Stimulated activated CD4-positive, alpha-beta T cell treated with anti-CD3 and anti-CD28 coated beads, Interleukin-2, amount 100 ng/mL, for 48 hours (primary cell): ENCODE measurements at places on chromosomes 6 and 20.
A peak's percentile ranks its signal among the peaks of the same experiment; 100 is the strongest.

GRCh38 chr20:60048634-60049521 lies 90.7 kb downstream of the CDH26 start:
- DNase-seq: no peak

- DNase-seq: no peak
Measured at GRCh38 chr6:161367472-161367871, 93.6 kb upstream of the AGPAT4 start.

- no peak for DNase-seq
Measured at GRCh38 chr20:33917831-33918525, 75.7 kb upstream of the RALY start.

- no peak for DNase-seq
Measured at GRCh38 chr6:162408826-162409535, 318.6 kb downstream of the PRKN start.

DNA sequence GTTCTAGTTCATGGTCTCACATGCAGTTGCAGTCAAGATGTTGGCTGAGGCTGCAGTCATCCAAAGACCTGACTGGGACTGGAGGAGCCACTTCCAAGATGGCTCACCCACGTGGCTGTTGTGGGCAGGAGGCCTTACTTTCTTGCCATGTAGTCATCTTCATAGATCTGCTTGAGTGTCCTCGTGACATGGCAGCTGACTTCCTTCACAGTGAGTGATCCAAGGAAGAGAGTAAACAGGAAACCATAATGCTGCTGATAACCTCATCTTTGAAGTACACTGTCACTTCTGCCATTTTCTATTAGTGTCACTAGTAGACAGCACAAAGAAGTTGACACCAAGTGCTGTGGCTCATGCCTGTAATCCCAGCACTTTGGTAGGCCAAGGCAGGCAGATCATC lies 40.1 kb upstream of the AKIRIN2 start:
- peak; percentile 36 for DNase-seq

GRCh38 chr6:30720738-30721197 lies 616 bp downstream of the TUBB start:
- DNase-seq: no peak

DNA sequence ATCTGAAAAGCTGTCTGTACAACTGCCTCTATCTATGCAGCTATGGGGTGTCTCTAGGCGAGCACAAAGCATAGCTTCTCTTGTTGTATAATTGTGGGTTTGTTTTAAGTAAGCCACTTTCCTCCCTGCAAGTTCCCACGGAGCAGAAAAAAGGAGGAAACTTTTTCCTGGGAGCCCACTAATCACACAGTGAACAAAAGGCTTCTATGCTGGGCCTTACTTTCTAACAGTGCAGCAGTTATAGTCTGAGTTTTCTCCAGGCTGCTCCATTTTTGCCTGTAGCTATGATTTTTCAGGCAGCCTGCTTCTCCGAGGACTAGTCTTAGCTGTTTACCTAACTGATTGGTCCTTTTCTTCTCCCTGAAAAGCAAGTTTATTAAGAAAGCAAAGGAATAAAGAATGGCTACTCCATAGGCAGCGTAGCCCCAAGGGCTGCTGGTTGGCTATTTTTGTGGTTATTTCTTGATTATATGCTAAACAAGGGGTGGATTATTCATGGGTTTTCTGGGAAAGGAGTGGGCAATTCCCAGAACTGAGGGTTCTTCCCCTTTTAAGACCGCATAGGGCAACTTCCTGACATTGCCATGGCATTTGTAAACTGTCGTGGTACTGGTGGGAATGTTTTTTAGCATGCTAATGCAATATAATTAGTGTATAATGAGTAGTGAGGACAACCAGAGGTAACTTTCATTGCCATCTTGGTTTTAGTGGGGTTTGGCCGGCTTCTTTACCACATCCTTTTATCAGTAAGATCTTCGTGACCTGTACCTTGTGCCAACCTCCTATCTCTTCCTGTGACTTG lies 84.3 kb downstream of the OPRM1 start:
- DNase-seq: no peak

DNA sequence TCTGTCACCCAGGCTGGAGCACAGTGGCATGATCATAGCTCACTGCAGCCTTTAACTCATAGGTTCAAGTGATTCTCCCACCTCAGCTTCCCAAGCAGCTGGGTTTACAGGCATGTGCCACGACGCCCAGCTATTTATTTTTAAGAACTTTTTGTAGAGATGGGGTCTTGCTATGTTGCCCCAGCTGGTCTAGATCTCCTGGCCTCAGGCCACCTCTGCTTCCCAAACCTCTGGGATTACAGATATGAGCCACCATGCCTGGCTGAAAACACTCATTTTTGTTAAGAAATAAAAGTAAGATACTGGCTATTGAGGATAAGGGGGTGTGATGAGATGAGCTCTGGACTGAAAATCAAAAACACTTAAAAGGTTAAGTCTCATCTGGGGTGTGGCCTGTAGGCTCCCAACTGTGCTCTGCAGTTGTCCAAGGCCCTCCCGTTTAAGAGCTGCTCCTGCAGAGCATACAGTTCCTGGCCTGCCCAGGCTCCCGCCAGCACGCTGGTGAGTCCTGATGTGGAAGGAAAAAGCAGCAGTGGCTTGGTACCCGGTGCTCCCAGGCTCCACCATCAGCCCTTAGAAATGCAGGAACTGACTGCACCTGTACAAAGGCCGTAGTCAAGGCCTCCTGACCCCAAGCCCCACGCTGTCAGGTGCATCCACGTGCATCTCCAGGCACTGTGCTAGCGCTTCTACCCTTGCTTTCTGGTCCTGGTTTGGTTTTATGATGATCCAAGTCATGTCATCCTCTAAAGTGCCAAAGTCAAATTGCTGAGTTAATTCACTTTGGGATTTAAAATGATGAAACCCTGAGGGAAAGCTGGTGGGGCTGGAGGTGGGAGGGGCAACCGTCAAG lies 111.5 kb downstream of the TMEM242 start:
- no peak for DNase-seq

- no peak for DNase-seq
Measured at GRCh38 chr6:39411465-39411864, 89.0 kb upstream of the KCNK16 start.

- no peak for DNase-seq
Measured at GRCh38 chr6:125037827-125038226, 75.6 kb downstream of the RNF217 start.

DNA sequence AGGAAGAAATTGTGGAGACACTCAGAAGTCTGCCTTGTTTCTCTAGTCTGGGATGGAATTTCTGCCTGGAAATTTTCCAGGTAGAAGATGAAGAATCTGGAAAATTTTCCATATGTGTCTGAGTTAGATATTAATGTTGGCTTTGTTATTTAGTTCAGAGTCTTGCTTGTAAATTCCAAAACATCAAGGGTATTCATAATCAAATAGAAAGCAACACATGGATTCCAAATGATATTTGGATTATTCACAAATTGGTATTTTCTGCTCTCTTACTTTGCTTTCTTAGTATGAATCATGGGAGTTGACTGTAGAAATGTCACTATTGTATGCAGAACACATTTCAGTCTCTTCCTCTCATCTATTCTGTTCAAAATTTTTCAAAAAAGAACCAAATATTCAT lies 116.0 kb downstream of the GRIK2 start:
- no peak for DNase-seq

DNA sequence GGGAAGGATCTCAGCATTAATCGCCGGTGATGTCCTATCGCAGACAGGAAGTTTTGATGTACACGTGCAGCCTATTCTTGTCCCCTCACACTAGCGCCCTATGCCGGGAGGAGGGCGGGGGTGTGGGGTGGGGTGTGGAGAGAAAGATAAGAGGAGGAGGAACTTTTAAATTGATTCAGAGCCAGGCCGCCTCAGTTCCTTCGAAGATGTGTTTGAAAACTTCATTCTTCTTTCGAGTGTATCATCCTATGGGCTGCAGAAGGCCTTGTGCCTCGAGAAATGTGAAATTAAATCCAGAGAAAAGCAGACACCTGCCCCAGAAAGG lies 2.5 kb upstream of the POU3F2 start:
- DNase-seq: no peak

GRCh38 chr20:50674138-50674825 lies 17.1 kb downstream of the RIPOR3 start:
- DNase-seq: no peak

DNA sequence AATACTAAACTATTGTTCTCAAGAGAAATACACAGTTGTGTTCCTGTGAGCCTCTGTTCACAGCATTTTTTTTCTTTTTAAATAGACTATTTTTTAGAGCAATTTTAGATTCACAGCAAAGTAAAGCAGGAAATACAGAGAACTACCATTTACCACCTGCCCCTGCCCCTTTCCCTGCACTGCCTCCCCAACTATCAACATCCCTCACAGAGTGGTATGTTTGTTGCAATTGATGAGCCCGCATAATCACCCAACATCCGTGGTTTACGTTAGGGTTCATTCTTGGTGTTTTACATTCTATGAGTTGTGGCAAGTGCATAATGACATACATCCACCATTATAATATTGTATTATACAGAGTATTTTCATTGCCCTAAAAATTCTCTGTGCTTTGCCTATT lies 71.6 kb upstream of the TNFAIP3 start:
- no peak for DNase-seq

- DNase-seq: no peak
Measured at GRCh38 chr6:164018133-164018532, 603.6 kb downstream of the QKI start.

DNA sequence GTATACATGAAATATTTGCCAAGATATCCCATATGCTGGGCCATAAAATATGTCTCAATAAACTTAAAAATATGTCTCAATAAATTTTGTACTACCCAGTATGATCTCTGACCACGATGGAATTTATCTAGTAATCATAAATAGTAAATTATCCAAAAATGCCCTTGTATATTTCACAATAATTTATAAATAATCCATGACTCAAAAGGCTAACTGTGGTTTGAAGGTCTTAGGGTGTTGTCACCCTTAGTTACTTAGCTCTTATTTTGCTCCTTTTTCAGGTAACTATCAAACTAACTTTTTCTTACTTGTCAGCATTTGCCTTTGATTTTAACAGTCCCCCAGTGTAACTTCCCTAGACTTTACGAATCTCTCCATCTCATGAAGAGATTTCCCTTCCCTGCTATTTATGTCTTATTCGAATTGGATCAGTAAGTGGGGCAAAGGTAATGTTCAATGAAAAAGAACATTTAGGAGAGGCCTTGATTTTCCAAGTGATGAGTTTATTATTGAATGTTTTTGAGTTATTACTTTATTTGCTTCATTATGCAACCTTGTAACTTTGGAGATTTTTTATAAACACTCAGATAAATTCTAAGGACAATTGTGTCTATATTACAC lies 109.0 kb upstream of the THBS2 start:
- no peak for DNase-seq

DNA sequence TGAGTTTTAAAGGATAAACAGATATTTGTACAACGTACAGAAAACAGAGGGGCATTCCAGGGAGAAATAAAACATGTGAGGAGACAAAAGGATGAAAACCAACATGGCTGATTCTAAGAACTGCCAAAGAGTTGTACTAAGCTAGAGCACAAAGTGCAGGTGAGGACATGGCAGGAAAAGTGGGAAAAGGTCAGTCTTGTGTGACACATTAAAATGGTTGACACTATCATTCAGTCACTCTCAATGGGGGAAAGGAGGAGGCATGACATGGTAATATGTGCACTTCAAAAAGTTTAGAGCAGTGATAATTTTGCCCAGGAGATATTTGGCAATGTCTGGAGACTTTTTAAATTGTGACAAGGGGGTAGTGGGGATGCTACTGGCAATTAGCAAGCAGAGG lies 21.8 kb downstream of the PHIP start:
- no peak for DNase-seq

- no peak for DNase-seq
Measured at GRCh38 chr20:44896583-44896982, 11.1 kb downstream of the YWHAB start.

DNA sequence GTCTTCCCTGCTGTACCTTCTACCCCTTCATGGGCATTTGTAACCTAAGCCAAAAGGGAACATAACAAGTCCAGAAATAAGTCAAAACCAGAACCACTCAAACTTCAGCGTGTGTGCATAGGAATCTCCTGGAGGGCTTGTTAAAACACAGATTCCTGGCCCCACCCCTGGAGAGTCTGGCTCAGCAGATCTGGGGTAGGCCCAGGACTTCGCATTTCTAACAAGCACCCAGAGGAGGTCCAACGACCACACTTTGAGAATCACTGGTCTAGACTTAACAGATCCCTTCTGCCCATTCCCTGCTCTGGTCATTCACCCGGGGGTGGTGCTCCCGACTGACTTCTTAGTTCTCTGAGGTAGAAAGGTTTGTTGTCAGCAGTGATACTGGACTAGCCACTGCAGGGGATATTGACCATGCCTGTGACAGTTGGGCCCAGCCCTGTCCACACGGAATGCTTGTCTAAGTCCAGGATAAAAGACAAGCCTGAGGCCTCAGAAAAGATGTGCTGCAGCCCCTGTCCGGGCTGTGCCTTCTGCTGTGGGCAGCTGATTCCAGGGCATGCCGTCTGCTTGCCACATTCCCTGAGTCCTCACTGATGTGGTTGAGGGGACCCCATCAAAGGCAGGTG lies 68.6 kb downstream of the SYNJ2 start:
- DNase-seq: no peak

- no peak for DNase-seq
Measured at GRCh38 chr6:8492536-8493133, 57.3 kb upstream of the SLC35B3 start.

GRCh38 chr20:9440892-9441291 lies 73.5 kb upstream of the LAMP5 start:
- DNase-seq: no peak

DNA sequence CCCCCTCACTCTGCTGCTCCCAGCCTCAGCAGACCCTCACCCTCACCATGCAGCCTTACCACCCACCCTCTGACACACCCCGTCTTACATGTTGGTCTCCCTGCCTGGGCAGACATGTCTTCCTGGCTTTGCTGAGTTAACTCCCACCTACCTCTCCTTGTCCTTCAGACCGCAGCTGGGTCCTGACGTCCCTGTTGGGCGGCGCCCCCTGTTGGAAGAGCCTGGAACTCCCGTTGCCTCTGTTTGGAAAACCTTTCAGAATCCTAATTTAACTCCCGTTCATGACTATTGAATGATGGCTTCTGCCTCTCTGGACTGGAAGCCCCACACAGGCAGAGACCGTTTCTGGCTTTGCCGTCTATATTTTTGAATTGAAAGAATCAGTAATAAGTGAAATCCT lies 245.1 kb downstream of the MYLK4 start:
- no peak for DNase-seq

GRCh38 chr6:47633141-47633540 lies 65.2 kb upstream of the ADGRF4 start:
- DNase-seq: no peak

DNA sequence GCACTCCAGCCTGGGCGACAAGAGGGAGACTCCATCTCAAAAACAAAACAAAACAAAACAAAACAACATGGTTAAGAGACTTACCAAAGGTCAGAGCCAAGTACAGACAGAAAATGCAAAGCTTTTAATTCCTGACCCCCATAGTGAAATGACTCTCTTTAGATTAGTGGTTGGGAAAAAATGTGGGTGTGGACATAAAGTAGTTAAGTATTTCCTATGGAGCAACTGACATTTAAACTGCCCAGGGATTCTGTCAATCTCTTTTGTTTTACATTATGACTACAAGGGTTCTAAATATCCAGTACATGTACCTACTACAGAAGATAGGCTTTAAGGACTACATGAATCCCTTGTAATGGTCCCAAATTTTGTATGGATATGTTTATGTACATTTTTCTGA lies 75.1 kb downstream of the IRAK1BP1 start:
- no peak for DNase-seq
